ENCODE measurements at places on chromosomes 5 and 9.

DNA sequence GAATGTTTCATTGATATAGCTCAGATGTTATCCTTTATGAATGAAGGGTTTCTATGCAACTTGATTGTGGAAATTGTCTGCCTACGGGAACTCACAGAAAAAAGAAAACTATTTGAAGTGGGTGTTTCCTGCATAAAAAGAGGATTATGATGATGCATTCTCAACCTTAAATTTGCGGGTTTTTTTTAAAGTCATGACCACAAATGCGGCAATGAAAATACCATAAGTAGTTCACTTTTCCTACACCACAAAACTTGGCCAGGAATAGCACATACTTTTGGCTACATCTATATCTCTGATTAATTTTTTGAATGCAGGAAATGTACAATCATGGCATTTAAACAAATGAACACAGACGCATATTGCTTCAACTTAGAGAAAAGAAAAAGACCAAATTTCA, 754.7 kb downstream of the DTWD2 start:
- no peak for DNase-seq

DNA sequence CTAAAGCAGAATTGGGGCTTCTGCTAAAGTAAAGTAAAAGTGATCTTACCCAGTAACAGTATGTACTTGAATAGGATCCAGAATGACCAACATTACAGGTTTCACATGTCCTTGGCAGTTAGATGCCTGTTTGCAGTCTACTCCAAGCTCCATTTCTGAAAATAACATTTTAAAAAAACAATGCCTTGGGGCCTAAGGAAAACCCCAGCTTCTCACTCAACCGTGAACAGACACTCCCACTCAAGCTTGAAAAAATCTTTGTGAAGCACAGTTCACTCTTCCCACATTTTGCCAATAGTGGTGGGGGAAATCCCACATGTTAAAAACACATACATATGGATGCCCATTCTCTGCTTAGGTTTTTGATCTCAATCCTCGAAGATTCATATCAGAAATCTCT, 304.1 kb downstream of the ARRDC3 start:
- DNase-seq = no peak

DNA sequence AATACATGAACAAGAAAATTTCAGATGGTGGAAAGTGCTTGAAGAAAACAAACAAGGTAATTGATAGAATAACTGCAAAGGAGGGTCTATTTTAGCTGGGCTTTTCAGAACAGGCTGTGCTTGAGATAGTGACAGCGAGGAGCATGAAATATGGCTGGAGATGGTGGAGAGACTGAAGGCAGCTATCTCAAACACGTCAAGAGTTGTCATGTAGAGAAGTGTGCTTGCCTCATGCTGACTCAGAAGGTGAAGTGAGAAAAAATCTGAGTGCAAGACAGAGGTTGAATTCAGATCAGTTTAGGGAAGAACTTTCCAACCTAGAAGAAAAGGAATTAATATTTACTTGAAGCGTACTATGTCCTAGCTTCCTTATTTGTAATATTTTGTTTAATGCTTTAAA, 115.5 kb upstream of the RANBP3L start:
- no peak for DNase-seq

DNA sequence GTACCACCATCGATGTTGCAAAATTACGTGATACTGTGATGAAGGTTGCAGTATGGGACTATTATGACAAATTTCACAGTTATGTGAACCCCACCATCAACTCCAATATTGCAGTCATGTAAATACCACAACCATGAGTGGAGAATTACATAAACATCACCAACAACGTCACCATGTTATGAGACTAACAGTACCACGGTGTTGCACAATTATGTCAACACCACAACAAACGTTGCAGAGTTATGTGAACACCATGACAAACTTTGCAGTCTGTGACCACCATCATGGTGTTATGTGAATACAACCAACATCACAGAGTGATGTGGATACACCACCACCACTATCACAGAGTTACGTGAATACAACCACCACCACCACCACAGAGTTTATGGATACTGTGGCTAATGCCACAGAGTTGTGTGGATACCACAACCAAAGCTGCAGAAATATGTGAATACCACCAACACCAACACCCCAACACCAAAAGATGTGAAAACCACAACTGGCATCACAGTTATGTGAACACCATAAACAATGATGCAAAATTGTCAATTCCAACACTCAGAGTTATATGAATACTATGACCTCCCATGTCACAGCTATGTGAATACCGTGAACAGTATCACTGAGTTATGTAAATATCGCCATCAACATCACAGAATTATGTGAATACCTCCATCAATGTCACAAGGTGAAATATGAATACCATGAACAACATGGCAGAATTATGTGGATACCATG, 62.4 kb downstream of the SHC3 start:
- DNase-seq = no peak

GRCh38 chr5:53262348-53262970, 152.9 kb upstream of the MOCS2 start:
- DNase-seq = peak; percentile 8

DNA sequence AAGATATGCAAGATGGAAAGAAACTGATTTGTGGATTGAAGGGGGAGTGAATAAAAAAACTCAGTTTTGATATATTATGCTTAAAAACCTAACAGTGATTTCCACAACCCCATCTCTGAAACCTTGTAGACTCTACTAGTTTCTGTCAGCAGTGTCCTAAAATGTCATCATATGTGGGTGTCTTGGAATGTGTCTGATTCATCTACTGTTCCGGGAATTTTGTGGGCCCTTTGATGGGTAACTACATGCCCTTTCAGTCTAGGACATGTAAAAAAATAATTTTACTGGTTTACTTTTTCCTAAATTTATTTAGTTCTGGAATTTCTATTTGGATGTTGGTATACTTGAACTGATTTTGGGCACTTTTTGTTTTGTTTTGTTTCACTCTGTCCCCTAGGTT, 118.9 kb upstream of the NMUR2 start:
- no peak for DNase-seq

DNA sequence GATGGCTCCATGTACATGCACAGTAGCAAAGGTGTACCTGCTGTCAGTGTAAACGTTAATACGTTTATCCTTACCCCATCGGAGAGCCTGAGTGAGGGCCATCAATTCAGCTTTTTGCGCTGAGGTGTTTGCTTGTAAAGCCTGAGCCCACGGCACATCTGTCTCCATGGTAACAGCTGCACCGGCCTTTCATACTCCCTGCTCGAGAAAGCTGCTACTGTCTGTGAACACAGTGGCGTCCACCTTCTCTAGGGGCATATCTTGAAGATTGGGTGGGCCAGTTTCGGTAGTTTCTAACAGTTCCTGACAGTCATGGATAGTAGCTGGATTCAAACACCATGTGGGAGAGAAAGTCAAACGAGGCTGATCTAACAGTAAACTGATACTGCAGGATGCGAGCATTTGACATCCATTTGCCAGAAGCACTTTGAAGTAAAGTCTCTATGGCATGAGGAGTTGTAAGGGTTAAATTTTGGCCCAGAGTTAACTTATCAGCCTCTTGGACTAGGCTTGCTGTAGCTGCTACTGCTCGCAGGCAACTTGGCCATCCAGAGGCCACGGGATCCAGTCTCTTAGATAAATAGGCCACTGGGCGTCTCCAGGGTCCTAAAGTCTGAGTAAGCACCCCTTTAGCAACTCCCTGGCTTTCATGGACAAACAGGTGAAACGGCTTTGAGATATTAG, 21.0 kb upstream of the RHOBTB3 start:
- peak; percentile 71 for DNase-seq

DNA sequence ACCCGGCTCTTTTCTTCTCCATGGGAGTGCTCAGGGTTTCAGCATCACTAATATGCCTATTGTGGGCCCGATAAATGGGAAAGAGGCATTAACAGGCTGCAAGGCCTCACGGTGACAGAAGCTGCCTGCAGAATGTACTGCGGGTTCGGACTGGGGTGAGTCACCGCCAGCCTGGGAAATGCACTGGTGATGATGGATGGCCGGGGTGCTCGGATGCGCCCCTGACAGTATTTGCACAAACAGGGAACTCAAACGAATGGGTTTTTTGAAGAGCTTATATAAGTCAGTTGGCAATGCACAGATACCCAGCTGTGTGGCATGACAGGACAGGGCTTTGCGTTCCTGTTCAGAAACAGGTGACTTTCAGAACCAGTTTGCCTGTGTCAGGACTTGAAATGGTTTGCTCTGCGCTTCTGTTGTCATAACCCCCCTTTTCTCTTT, 42.0 kb upstream of the PITX1 start:
- DNase-seq = no peak

DNA sequence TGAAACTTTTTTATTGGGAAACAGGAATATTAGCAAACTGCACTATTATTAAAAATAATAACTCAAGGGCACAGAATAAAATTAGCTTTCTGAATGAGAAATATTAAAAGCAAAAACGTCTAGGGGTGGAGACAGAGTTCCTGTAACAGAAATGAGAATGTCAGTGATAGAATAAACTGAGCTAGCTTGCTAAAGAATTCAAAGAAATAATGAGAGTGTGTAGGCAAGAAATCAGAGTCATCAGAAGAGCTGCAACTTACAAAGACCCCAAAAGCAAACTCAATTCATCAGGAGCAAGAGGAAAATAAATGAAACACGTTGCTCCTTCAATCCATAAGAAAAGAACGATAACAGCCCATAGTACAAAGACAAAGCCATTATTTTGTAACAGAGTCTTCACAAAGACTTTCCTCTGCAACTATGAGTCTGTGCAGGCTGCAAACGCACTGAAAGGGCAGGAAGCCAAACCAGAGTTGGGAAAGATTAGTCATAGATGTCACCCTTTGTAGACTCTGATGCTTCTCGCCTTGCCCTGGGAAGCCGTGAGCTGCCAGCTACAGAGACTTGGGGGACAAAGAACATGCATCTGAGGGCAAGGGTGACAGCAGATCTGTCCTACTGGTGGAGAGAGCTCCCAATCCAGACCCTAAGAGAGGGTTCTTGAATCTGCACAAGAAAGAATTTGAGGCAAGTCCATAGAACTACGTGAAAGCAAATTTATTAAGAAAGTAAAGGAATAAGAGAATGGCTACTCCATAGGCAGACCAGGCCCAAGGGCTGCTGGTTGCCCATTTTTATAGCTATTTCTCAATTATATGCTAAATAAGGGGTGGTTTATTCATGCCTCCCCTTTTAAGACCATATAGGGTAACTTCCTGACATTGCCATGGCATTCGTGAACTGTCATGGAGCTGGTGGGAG, 40.8 kb downstream of the SHC3 start:
- DNase-seq = peak; percentile 59

GRCh38 chr9:108911820-108912219, 22.1 kb downstream of the ELP1 start:
- no peak for DNase-seq

DNA sequence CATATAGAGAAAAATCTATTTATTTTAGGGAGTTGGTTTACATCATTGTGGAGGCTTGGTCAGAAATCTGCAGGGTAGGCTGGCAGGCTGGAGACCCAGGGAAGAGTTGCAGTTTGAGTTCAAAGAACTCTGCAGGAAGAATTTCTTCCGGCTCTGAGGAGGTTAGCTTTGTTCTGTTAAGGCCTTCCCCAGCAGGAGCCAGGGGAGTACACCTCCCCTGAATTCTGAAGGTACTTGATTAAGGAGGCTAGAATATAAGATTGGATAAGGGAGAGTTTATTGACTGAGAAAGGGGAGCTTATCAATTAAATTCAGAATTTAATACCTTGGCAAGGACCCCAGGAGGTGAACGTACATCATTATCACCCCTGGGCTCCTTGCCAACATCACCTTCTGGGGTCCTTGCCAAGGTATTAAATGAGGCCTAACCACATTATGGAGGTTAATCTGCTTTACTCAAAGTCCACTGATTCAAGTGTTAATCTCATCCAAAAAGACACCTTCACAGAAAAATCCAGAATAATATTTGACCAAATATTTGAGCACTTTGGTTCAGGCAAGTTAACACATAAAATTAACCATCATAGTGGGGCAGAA, 351.7 kb downstream of the CWC27 start:
- no peak for DNase-seq

DNA sequence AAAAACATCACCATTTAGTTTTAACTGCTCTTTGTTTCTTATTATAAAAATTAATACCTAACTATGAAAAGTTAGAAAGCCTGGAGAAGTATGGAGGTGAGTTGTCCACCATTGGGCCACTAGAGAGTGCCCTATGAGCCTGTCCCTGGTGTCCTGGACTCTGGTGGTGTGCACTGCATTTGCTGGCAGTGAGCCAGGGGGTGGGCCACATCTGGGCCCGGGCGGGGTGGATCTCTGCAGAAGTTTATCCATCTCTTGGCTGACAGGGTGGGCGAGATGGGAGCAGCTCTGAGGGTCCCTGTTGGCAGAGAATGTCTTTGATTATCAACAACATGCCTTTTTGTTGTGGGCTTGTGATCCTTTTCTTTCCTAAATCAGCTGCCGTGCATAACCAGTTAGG, 8.2 kb downstream of the TENT4A start:
- DNase-seq = no peak
